ENCODE measurements at places on chromosomes 11 and 22.

DNA sequence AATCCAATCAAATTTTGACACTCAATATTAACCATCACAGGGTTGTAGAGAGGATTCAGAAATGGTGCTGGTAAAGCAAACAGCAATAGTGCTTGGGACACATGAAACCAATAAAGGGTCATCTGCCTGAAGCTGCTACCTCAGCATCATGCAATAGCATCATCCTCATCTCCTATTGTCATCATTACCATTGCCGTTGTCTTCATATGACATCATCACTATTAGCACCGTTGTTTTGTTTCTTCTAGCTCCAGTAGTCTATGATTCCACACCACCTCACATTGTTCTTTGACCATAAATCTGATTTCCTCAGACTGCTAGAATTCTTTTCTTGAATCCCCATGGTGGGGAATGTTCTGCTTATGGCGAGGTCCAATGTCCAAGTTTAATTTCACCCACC lies 52.8 kb upstream of the GRK3 start:
- DNase-seq: no peak

DNA sequence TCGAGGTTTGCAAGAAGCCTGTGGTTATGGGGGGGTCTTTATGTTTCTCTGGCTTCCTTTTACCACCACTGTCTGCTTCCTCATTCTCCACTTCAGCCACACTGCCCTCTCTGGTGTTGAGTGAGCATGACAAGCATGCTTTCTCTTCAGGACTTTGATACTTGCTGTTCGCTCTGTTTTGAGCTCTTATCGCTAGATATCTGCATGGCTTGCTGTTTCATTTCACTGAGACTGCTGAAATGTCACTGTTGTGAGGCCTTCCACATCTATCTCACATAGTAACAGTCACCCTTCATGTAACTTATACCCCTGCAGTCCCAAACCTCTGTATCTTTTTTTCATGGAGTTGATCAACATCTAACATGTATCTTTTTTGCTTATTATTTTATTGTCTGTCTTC lies 59.8 kb downstream of the TMEM135 start:
- no peak for DNase-seq

GRCh38 chr11:72599325-72600117 lies 74.7 kb downstream of the PDE2A start:
- DNase-seq: no peak

DNA sequence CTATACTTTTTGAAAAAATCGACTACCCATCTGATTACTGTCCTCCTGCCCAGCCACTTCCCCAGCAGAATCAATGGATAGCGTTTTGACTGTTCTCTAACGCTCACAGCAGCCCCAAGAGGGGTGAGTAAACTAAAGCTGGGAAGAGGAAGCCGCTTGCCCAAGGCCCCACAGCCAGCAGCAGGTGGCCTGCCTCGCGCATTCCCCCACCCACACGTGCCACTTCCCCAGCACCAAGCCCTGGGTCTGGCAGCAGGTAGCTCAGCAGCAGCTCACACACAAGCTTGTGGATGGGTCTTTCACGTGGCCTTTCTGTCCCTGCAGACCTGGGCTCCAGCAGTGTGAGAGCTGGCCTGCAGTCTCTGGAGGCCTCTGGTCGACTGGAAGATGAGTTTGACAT lies 34.3 kb downstream of the TOM1 start:
- DNase-seq: no peak

GRCh38 chr11:71156301-71156700 lies 96.1 kb downstream of the SHANK2 start:
- DNase-seq: no peak

GRCh38 chr11:11512502-11512901 lies 109.3 kb downstream of the GALNT18 start:
- DNase-seq: no peak

DNA sequence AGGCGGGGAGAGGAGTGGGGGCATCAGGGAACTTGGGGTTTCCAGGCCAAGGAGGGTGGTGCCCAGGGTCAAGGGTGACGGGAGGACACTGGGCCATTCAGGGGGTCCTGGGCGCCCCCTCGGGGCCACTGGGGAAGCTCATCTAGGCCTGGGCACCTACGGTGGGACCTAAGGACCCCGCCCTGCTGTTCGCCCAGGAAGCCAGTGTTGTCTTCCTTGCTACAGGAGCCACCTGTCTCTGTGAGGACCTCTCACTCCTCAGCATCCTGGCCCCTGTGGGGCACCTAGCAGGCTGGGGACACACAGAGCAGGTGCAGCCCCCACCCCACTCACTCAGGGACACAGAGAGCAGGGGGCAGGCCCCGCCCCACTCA lies 191.6 kb downstream of the IGLL1 start:
- no peak for DNase-seq

DNA sequence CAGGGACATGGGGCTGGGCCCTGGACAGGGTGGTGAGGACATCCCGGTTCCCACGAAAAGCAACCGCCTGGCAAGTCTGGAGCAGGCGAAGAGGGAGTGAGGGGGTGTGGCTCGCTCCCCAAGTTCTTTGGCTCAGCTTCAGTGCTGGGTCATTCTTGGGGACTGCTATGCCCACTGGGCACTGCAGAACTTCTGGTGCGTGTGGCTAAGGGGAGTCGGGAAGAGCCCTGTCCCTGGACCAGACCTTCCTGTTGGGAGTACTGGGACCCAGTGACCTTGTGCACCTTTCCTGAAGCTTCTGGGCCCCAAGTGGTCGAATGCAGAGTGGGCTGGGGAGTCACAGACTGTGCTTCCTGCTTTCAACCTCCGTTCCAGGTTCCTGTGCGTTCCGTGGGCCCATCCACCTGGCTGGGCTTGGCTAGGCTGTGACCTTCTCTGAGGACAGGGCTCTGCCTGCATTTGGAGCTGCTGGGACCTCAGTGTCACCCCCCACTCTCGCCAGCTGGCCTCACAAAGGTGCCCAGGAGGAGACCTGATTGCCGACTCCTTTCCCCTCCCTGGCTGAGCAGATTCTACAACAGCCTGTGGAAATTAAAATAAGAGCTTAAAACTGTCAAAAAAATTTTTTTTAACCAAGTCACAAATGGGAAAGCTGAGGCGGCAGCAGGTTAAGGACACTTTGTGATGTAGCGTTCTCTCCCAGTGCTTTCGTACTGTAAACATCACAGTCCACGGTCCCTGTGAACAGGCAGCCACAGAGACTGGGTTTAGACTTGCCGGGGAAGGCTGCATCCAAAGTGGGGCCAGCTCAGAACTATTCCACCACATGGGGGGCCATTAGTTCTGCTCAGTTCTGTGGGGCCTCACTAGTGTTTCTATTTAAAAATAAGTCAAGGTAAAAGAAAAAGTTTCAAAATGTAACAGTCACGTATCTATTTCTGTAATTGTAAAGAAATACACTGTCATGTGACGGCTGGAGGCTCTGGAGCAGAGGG lies 63.8 kb upstream of the WNT7B start:
- no peak for DNase-seq

GRCh38 chr11:57896361-57897145 lies 127.1 kb upstream of the OR9Q1 start:
- no peak for DNase-seq

DNA sequence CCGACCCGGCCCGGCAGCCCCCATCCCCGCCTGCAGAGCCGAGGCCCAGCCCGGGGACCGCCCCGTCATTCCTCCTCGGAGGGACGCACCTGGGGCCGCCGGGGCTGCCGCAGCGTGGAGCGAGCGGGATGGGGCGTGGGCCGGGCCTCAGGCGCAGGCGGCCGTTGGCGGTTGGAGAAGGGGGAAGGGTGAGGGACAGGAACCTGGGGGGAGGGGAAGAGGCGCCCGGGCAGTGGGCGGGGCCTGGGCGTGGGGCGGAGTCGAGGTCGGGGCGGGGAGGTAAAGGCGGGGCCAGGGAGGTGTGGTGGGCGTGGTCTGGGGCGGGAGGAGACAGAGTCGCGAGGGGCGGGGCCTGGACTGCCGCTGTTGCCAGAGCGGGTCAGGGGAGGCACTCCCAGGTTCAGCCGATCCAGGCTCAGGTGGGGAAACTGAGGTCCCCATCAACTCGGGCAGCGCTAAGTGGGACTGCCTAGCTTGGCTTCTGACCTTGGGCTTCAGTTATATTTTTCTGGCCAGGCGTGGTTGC lies at the start of gene TESMIN:
Gene TESMIN, minus strand, starts transcription at position 190 of the 526 bp plus-strand sequence. CDS start 860 bp downstream, outside the sequence.
- DNase-seq: peak; percentile 20

- DNase-seq: no peak
Measured at GRCh38 chr22:43315687-43316217, 27.4 kb downstream of the SCUBE1 start.

DNA sequence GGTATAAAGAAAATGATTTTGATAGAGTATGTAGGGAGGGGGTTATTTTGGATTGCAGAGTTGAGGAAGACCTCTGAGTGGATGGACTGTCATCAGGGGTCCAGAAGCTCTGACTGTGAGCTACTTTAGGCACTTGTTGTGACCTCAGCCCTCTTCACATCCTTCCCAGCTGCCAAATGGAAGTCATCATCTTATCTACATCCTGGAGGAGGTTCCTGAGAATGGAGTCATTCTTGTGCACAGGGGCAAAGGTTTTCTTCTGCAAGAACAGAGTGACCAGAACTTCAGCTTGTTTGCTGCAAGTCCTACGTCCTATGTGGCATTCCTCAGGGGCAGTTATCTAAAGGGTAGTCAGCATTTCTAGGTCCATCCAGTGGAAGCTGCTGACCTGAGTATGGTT lies 393.8 kb downstream of the AASDHPPT start:
- no peak for DNase-seq

DNA sequence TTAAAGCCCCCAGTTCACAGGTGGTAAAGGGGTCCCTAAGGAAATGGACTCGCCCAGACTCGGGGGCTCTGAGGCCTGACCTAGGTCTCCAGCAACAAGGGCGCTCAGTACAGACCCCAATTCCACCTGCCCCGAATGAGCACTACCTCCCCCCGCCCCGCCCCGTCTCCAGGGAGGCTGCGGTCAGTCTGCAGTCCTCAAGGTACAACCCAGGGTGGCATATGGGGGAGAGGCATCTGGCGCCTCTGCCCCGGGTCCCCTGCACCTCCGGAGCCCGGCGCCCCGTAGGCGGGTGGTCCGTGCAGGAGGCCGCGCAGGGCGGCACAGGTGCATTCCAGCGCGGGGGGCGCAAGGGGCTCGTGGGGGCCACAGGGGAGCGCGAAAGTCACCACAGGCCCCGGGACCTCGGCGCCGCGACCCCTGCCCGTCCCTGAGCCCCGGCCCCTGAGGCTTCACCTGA lies 361 bp downstream of the CTSD start:
- no peak for DNase-seq

GRCh38 chr11:118211006-118211405 lies 13.8 kb downstream of the JAML start:
- DNase-seq: no peak

- DNase-seq: no peak
Measured at GRCh38 chr22:43168471-43169309, 17.3 kb downstream of the TSPO start.

- peak; percentile 13 for DNase-seq
Measured at GRCh38 chr11:91396236-91397133, 828.1 kb upstream of the FAT3 start.

DNA sequence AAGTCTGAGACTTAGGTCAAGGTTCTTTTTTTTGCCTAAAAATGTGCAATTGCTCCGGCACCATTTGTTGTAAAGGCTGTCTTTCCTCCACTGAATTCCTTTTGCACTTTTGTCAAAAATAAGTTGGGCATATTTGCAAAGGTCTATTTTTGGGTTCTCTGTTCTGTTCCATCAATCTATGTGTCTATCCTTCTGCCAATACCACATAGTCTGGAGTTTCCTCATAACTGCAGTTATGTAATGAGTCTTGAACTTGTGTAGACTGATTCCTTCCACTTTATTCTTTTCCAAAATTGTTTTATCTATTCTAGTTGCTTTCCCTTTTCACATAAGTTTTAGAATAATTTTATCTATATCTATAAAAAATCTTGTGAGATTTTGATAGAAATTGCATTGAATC lies 6.7 kb downstream of the KCNJ5 start:
- DNase-seq: no peak

DNA sequence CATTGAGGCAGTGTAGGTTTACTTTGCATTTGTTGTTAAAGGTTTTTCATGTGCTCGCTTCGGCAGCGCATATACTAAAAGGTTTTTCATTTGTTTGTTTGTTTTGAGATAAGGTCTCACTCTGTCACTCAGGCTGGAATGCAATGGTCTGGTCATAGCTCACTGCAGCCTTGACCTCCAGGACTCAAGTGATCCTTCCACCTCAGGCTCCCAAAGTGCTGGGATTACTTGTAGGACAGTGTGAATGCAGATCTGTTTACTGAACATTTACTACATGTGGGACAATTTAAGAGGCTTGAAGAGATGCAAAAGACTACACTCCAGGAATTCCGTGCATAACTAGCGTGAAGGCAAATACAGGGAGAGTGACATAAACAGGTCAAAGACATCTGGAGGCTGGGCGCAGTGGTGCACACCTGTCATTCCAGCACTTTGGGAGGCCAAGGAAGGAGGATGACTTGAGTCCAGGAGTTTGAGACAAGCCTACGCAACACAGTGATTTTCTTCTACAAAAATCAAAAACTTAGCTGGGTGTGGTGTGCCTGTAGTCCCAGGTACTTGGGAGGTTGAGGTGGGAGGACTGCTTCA lies 34.1 kb downstream of the YPEL1 start:
- DNase-seq: no peak

DNA sequence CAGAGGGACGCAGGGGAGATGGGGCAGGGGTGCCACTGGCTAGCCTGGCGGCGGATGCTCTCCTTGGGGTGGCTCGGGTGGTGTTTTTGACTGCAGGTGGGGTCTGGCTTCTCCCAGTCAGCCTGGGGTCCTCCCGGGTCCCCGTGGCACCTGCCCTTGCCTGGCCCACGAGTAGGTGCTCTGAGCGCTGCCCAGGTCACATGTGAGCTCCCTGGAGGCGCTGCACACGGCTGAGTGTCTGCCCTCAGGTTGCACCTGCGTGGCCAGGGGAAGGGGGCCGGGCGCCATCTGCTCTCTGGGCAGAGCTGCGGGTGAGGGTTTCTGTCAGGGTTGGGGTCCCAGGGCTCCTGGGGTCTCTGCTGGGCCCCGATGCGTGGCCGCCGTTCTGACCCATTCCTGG lies 5.2 kb downstream of the TSPAN4 start:
- DNase-seq: no peak

DNA sequence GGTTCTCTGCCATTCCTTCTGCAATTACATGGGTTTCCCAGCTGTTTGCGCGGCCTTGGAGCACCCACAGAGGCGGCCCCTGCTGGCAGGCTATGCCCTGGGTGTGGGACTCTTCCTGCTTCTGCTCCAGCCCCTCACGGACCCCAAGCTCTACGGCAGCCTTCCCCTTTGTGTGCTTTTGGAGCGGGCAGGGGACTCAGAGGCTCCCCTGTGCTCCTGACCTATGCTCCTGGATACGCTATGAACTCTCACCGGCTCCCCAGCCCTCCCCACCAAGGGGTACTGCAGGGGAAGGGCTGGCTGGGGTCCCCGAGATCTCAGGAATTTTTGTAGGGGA lies 2.6 kb downstream of the RCE1 start:
- no peak for DNase-seq

- DNase-seq: no peak
Measured at GRCh38 chr22:33737662-33738061, 182.6 kb downstream of the LARGE1 start.

DNA sequence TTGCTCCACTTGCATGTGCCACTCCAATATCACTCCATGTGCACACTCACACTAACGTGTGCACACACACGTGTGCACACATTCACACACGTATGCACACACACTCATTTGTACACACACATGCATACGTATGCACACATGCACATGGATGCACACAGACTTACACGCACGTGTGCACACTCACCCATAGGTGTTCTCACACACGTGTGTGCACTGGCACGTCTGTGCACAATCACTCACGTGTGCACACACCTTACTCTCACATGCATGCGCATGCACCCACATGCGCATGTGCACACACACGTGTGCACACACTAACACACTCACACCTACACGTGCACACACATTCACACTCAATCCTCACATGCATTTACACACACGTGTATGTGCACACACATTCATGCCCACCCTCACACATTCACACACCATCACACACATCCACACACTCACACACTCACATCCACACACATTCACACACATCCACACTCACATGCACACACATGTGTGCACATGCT lies 9.3 kb upstream of the MS4A15 start:
- no peak for DNase-seq

All from fibroblast of skin of left biceps (primary cell).